ENCODE measurements at places on chromosomes 11 and 22.

DNA sequence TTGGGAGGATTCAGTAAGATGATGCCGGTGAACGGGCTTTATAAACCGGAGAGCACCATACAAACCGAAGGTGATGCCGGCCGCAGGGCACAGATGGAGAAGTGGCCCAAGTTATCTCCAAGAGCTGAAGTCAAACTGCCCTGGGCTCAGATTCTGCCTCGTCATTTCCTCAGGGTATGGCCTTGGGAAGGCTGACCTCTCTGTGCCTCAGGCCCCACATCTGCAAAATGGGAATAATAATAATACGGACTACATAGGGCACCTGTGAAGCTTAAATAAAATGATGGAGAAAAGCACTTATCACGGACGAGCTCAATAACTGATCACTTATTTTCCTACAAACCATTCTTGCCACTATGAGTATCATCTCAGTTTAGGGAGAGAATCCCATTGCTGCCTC, 29.9 kb downstream of the DSCAML1 start:
- DNase-seq = no peak

DNA sequence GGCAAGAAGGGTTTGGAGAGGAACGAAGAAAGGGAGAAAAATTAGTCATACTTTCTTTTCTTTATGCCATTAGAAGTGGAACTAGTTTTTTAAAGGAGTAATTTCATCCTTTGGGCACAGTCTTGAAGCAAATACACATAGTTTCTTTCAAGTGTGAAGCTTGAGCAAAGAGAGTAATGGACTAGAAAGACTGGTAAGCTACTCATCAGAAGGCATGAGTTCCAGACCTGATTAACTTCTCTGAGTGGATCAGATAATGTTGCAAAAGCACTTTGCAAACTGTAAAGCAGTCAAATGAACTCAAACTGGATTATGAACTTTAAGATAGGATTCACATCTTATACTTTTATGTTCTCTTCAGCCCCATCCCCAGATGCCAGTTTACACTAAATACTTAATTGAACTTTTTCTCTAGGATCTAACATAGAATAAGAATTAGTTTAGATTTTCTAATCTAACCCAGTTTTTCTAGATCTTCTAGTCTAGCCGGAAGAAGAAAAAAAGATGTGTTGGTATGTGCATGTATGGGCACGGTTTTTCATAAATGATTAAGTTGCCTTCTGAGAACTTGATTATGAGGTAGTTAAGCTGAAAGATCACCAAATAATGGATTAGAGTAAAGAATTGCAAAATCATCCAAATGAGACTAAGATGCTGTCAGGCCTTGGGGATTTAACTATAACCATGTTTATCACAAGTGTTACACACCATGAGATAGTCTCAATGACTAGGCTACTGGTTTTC, 2.5 kb downstream of the DDIAS start:
- no peak for DNase-seq

DNA sequence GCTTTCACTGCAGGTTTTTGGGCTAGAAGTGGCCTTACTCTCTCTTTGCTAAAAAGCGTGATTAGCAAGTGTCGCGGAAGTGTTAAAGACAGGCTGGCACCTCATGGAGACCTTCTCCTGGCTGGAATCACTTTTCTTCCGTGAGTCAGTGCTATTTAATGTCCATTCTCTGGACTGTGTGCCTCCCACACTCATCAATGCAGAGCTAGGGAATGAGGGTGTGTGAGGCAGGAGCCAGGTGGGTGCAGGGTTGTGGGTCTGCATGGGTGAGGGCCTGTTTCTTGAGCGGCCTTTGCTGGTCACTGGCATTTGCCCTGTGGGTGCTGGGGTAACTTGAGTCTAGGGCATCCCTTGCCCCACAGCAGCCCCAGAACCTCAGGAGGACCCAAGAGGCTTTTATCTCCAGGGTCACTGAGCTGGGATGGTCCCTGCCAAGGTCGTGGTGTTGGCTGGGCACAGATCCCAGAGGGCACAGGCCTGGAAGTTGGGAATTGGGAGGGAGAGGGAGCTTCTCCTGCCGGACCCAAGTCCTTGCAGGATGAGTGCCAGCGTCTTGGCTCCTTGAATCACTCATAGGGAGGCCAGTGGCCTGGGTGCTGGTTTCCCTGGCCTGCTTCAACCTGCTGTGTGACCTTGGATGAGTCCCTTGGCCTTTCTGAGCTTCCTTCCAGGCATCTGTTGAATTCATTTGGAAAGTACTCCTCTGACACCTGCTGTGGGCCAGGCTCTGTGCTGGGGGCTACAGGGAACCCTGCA, 30.0 kb downstream of the KIAA1671 start:
- DNase-seq = no peak

GRCh38 chr11:1025410-1026162, 10.9 kb downstream of the MUC6 start:
- no peak for DNase-seq

- no peak for DNase-seq
Measured at GRCh38 chr11:62647609-62648005, 1.2 kb upstream of the GANAB start.
